Kidney (tissue), 22 donors: ENCODE measurements at places on chromosomes 11 and 22. TPM values are rescaled to one million over a fixed set of nuclear protein-coding genes. Genes with fewer than 3 reads are reported as not detected.

- no peak overlapping the region for H3K4me3 ChIP-seq
- no peaks in the 10 kb centered on the region for H3K4me1 ChIP-seq
- H3K27ac ChIP-seq, result no peak overlapping the region
- no peaks in the 10 kb centered on the region for H3K27me3 ChIP-seq
- no peaks in the 10 kb centered on the region for H3K36me3 ChIP-seq
Measured at GRCh38 chr11:70618431-70619101, 220.2 kb downstream of the CTTN start.

DNA sequence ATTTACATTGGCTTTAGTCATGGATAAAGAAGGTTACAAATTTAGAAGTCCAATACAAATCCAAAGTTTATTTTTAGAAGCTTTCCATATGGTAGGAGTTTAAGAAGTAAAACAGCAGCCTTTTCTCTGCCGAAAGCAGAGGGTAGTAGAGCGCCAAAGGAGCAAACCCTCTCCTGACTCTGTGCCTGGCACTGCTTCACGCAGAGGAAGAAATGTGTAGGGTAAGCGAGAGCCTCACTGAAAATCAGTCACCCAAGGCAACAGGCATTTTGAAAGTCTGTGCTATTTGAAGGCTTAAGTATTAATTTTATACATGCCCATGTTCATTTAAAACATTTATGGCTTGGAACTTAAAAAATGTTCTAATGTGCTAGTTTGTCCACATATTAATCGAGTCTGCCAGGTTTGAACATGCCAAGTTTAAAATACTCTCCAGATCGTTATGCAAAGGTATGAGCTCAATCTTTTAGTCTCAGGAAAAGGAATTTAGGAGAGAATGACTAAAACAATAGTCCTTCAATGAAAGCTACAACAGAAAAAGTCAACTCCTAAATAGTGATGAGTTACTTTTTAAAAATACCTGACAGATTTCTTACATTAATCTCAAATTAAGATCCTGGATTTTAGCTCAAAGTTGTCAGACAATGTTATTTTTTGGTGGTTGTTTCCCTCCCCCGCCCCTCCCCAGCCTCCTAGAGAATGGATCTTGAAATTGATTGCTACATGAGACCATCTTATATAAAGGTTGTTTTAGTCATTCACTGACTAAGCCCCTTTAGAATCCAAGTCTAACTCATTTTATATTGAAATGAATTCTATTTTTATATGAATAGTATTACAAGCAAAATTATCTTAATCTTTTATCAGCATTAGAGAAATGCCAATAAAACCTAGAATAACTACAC, 38.7 kb downstream of the MRTFA start:
- H3K27ac ChIP-seq, result no peak overlapping the region
- no peaks in the 10 kb centered on the region for H3K27me3 ChIP-seq
- H3K4me3 ChIP-seq, result no peak overlapping the region
- H3K36me3 ChIP-seq, result no peaks in the 10 kb centered on the region
- DNase-seq, result peak; percentile 48
- H3K4me1 ChIP-seq, result no peaks in the 10 kb centered on the region

DNA sequence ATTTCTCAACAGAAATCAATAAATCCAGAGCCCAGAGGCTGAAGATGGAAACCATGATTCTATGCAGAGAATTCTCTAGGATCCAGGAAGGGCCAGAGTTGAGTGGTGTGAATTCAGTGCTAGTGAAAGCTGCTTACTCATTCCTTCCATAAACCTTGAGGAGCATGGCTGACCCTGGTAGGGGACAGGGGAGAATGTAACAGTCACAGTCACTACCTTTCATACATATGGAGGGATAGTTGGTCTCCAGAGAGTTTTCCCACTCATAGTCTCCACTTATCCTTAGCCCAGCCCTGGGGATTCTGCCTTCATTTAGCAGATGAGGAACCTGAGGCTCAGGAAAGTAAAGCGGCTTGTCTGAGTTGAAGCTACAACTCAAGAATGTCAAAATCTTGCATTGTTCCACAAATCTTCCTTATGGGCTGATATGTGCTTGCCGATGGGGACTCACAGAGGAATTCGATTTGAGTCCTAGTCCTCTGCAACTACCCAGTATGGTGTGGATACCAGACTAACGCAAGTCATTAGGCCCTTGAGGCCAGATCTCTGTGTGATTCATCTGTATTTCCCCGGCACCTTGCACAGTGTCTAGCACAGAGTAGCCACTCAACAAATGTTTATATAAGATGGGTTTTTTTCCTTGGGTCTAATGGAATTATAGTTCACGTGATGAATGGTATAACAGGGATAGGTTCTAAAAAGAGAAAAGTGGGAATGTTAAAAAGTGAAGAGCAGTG, 3.7 kb upstream of the ANAPC15 start:
- H3K27ac ChIP-seq, result no peak overlapping the region
- DNase-seq, result no peak
- no peaks in the 10 kb centered on the region for H3K36me3 ChIP-seq
- H3K4me3 ChIP-seq, result no peak overlapping the region
- H3K27me3 ChIP-seq, result no peaks in the 10 kb centered on the region
- peaks cover 3% of the 10 kb centered on the region for H3K4me1 ChIP-seq

Gene ADSL
- 42.5 TPM for total RNA-seq

Gene IGLL5
- total RNA-seq, result 103 TPM

Gene CNTF
- 1.2 TPM for total RNA-seq

DNA sequence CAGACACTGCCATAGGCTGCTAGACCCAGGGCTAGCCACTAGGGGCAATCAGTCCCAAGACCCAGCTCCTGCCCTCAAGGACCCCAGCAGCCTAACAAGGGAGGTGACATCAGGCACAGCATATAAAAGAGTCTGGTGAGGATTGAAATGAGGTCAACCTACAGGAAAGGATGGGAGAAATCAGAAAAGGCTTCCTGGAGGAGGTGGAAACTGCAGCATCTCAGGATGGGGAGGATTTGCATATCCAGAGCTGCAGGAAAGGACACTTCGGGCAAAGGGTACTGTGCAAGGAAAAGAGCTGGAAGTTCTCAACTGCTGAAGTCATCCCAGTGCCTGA, 2.9 kb upstream of the ARFGAP2 start:
- peaks cover 4% of the 10 kb centered on the region for H3K4me1 ChIP-seq
- H3K27ac ChIP-seq, result no peak overlapping the region
- no peaks in the 10 kb centered on the region for H3K27me3 ChIP-seq

- H3K27me3 ChIP-seq, result no peaks in the 10 kb centered on the region
- no peak overlapping the region for H3K4me3 ChIP-seq
- H3K27ac ChIP-seq, result no peak overlapping the region
- peak; percentile 35 for DNase-seq
Measured at GRCh38 chr22:39454385-39454871, 2.4 kb upstream of the MGAT3 start.

Gene BDNF
- 0.31 TPM for total RNA-seq
